COLO829 (cell line): ENCODE measurements at places on chromosomes 12 and 14.

DNA sequence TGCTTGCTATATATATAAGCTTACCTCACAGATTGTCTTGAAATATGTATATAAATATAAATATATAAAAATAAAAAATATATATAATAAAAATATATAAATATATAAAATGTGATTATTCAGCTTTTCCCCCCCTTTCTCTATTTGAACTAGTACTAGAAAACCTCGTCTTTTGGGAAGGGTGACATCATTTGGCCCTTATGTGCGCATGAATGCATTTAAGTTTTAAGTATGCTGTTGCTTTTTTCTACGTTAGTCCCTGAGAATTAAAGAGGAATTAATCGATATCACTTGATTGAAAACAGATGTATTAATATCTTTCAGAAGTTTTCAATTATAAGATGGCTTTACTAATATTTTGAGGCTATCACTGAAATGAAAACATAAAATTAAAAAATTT, 69.9 kb downstream of the RAD51B start:
- no peak for DNase-seq

- no peak for DNase-seq
Measured at GRCh38 chr12:106942775-106943174, 12.9 kb upstream of the TMEM263 start.

DNA sequence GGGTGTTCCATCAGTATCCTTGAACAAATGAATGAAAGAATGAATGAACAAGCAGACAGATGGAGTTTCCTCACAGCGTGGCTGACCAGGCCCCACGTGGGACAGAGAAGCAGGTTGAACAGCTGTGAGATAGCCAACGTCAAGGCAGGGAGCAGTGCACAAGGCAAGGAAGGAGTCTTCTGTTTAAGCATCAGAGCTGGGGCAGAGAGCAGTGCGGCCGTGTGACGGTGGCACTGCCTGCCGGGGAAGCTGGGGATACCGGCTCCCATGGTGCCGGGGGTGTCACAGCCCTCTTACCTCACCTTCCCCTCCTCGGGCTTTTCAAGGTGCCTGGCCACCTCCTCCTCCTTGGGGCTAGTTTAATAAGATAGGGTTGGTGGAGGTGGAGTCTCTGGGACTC, 73.2 kb upstream of the GPATCH2L start:
- DNase-seq: no peak

- DNase-seq: no peak
Measured at GRCh38 chr12:94309373-94309772, 150.3 kb downstream of the CEP83 start.

DNA sequence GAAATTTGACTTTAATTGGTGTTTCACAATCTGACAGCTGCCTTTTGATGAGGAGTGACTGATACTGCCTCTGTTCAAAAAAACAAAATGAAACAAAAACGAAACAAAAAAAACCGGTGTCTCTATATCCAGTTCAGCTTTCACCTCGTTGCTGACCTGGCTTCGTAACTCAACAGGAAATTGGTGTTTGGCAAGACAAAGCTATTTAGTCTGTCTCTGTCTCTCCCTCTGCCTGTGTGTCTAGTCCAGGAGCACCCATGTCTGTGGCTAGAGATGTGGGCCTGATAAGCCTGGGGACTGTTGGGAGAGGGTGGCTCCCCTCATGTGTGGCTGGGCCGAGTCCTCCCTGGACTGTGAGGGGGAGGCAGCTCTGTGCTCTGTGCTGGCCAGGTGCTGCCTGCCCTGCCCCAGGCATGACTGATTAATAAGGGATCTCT, 11.3 kb downstream of the CACNA1C start:
- no peak for DNase-seq

GRCh38 chr14:29043737-29044136, 277.1 kb downstream of the FOXG1 start:
- DNase-seq: peak; percentile 69

DNA sequence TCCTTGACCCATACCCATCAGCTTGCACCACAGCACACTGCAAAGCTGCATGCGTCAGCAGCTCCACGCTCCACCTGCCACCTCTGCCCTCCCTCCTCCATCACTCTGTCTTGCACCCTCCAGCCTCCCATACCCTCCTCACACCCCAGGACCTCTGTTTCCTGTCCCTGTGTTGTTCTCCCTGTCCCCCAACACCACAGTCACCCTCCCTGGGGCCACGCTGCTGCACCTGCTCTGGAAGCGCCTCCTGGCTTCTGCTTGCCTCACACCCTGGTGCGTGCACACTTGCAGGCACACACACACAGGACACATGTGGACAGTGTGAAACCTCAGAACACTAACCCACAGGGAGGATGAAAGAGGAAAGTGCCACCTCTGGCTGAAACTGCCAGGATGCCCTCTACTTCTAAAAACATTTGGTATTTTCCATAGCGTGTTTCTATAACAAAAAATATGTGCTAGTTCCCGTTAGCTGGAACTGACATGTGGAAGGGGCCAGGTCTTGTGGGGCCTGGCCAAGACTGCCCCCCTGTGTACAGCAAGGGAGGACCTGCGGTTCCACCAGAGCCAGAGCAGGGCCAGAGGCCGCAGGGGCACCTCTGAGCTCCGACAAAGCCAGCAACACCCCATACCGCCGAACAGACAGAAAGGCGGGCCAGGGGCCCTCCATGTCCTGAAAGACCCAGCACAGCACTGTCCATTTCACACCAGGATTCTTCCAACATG, 10.0 kb downstream of the BRF1 start:
- DNase-seq: no peak

DNA sequence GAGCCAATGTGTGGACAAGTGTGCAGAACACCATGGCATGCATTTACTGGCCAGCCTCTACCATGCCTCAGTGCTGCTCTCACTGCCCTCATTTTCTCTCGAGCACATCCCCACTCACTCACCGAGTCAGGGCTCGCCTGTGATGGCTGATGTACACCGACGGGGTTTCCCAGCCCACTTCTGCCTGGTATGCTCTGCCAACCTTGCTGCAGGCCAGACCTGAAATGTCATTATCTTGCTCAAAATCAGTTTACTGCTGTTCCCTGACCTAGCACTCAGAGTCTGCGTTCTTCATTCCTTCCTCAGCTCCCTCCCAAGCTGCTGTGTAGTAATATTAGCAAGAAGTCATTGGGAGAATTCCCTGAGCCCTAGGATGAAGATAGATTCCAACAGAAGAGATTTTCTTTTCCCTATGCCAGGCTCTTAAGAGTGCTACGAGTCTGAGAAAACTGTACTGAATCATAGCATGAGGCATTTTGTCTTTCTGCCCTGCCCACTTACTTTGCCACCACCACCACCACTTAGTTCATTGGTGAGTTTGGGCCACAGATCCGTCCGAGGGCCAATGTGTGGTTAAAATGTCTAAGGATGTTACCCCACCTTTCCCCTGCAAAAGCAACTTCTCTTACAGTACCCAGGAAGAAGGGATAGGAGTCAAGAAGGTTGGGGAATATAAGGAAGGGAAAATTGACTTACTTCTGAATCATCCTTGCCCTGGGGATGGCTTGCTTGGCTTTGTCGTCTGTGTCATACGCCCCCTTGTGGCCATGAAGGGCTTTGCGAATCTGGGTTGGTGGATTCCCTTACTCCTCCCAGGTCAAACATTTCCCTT, 51.0 kb downstream of the BMAL2 start:
- peak; percentile 79 for DNase-seq

DNA sequence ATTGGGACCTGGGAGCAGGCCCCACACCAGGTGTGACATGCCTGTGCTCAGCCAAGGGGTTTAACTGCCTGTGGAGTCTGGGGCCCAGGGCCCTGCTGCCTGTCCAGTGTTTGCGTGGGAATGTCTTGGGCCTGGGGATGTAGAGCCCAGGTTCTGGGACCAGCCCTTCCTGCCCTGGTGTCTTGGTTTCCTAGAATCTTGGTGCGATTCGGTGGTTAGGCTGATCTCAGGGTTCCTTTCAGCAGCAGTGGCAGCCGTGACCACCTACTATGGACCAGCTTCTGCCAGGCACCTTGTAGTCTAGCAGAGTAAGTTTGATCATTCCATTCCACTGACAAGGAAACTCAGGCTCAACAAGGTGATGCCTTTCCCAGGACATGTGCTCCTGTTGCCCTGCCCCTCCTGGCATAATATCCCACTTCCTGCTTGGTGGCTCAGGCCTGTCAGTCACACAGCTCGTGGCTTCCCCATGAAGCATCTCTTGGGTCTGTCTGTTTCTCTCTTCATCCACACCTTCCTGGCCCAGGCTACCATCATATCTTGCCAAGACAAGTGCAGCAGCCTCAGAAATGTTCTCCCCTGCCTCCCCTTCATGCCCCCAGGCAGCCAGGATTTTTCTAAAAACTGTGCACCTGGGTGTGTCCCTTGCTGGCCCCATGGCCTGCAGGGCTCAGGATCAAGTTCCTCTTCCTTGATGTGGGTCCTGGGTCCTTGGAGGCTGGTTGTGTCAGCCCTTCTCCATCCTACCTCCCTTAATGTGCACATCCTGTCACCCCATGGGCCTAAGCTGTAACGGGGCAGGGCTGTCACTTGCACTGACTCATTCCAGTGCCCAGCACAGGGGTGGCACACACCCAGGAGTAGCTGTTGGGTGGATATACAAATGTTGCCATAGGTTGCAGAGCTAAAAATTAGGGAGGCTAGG, 101.6 kb downstream of the SLC25A47 start:
- no peak for DNase-seq

DNA sequence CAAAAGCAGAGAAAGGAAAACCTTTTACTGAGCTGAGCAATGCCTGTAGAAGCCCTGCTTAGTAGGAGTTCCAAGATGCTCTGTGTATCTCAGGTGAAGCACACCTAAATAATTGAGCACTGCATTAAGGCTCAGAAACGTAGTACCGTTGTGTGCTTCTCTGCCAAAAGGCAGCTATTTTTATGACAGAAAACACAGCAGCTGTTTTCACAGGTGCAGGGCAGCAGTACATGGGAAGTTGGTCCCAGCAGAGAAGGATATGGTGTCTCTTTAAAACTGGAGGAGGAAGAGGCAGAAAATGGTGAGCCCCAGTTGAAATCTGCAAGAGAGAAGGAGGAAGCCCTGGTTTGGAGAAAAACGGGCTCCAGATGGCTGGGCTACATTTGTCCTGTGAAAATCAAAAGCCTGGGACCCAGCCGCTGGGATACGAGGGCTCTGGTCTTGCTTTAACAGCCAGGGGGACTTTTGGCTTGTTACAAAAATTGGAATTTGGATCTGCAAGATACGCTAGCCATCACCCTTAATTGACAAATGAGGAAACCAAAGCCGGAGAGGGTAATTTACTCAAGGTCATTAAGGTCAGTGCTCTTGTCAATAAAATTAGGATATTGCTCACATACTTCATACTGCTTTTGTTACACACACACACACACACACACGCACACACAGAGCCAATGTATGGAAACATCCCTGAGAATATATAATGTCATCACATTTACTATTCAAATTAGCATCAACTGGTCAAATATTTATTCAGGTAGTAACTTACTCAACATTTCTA, 27.3 kb downstream of the SPRING1 start:
- DNase-seq: no peak

DNA sequence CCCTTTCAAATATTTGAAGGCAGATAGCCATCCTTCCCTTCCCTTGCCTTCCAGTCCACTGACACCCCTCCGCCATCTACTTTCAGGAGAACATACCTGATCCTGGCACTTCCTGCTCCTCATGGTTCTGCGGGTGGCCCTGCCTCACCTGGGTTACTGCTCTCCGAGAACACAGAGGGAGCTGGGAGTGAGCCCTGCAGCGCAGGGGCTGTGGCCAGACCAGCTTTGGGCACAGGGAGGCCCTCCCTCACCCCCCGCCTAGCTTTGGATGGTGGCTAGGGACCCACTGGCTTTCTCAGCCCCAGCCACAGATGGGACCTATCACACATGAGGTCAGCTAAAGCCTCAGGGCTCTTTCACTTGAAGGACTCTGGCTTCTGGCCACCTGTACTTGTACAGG, 12.4 kb downstream of the IQSEC3 start:
- no peak for DNase-seq

GRCh38 chr14:92494512-92494911, 19.1 kb upstream of the RIN3 start:
- no peak for DNase-seq

- DNase-seq: peak; percentile 4
Measured at GRCh38 chr12:62817556-62818271, 117.2 kb downstream of the PPM1H start.

DNA sequence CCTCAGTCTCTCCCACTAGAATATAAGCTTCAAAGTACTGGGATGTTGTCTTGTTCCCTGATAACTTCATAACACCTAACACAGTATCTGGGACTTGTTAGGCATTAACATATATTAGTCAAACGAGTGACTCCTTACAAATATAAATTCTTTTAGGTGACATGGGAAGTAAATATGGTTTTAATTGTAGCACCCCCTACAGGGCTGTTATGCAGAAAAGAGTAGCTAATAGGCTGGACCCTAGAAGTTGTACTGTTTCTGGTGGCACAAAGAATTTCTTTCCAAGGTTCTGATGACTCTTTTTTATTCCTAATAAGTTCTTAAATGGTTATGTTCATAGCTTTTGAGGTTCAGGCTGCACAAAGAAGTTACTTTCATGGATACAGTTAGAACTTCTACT, 29.8 kb downstream of the GPATCH2L start:
- DNase-seq: no peak

- peak; percentile 65 for DNase-seq
Measured at GRCh38 chr12:90908465-90908864, 46.5 kb downstream of the CCER1 start.

DNA sequence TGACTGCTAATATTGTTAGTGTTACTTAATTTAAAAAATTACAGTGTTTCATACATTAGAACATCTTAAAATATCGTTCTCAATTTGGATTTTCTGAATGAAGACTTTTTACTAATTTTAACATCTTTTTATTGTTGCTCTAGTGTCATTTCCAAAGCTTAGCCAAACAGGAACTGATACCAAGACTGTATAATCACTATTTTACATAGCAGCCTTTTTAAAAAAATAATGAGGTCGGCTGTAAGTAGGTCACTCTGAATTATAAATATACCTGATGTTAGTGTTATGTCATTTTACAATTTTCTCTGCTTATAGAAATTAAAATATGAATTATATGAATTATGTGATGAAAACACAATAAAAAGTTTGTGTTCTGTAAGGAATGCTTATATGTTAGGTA, 321.5 kb downstream of the TMEM117 start:
- DNase-seq: no peak

DNA sequence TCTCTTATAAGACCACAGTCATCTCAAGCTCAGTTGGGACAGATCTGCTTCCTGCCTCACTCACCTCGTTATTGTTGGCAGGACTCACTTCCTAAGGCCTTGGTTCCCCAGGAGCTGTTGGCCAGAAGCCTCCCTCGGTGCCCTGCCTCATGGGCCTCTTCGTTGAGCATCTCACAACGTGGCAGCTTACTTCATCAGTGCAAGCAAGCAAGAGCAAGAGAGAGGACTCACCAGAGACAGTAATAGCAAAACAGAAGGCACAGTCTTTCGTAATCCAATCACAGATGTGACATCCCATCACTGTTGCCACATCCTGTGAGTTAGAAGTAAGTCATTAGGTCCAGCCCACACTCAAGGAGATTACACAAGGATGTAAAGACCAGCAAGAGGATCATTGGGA, 5.1 kb upstream of the NUMB start:
- DNase-seq: no peak

- peak; percentile 51 for DNase-seq
Measured at GRCh38 chr12:130070126-130070611, 92.1 kb upstream of the FZD10 start.

- DNase-seq: no peak
Measured at GRCh38 chr12:101924618-101925017, 47.2 kb downstream of the DRAM1 start.

- DNase-seq: no peak
Measured at GRCh38 chr12:107011519-107011918, 24.6 kb upstream of the MTERF2 start.
